Fibroblast of skin of left quadriceps (primary cell): ENCODE measurements at places on chromosomes 1 and 21.

- DNase-seq, result no peak
These were observed 300.6 kb upstream of the PLXNA2 start for GRCh38 chr1:208544794-208545193.

DNA sequence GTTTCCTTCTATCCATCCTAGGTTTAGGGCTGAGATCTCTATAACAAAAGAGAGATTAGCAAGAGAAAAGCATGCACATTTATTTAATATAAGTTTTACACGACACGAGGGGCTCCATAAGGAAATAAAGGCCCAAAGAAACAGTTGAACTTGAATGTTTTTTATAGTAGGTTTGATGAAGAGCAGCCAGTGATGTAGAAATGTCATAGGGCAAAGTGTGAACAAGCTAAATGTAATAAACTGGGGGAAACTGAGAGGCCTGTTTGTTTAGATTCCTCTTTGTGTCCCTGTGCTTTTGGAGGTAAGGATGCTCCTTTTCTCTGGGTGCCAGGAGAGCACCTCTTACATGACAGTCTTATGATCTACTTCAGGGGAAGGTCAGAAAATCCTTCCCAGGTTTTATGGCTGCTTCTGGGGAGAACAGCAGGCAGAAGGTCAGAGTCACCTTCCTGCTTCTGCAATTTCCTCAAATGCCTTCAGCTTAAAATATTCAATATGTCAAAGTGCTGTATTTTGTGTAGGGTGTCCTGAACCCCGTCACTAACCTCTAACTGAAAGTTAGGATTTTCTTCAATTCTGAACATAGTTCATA is 9.5 kb upstream of the HORMAD1 start:
- DNase-seq, result no peak

DNA sequence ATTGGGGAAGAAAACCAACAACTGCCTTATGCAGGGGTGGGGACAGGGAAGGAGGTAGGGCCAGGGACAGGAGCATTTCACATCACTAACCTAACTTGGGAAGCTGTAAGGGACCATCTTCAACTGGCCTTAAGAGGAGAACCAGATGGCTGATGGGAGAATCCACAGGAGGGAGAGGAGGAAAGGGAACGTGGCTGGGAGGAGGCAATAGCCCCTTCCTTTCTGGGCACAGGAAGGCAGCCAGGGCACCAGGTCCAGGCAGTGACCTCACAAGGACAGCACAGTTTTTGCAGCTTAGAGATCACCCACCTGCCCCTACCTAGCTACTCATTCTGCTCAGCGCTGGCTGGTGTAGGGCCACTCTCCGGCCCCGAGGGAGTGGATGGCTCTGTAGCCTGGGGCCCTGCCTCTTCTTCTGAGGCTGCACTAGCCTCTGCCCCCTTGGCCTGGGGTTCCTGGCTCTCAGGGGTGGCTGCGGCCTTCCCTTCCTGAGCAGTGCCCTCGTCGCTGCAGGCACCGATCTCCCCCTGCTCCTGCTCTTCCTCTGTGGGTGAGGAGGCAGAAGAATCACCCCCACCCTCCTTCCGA is 1.7 kb downstream of the MARCKSL1 start:
- DNase-seq, result no peak

GRCh38 chr21:14267076-14267475 is 51.1 kb downstream of the RBM11 start:
- no peak for DNase-seq

DNA sequence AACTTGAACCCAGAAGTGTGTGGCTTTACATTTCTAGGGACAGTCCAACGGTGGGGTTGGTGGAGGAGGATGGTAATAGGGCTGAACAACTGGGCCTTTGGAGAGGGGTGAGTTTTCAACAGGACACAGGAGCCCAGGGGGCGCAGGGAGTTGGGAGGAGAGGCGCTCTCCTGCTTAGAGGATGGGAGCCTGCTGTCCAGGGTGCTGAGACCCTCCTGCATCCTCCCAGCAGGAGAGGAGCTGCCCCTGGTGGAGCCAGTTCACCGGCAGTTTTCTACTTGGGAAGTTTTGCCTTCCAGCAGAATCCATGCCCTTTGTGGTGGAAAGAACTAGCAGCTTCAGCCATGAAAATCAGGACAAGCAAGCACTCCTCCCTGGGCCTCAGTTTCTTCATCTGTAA is 8.6 kb downstream of the KCNC4 start:
- DNase-seq, result no peak

GRCh38 chr1:10564063-10564462 is 89.3 kb downstream of the PEX14 start:
- DNase-seq, result no peak

DNA sequence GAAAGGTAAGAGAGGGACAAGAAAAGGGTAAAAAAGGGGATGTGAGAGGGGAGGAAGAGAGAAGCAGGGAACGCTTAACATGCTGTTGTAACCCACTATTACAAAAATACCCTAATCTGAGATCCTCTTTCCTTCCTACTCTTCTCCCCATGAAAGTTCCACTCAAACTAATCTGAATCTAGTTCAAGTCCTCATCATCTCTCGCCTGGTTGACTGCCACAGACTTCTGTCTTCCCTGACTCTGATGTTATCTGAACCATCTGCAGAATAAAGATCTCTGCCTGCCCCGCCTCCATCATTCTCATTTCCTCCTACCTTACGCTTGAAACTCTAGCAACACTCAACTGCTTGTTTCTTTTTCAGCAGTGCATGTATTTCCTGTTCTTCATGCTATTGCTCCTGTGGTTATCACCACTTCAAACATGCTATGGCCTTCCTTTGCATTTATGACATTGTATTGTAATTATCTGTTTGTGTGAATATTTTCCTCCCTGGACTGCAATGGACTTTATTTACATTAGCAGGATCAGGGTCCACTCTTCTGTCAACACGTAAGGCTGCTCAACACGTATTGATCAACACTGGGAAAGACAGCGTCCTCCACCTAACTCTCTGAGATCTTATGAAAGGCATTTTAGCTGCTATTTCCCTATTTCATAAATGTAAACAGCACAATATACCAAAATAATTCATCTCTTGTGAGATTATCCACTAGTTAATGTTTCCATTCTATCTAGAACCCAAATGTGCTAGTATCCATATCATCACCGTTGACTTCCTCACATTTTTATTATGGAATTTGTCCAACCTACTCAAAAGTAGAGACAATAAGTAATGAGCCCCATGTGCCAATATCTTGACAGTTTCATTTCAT is 215.5 kb upstream of the USP25 start:
- DNase-seq, result no peak

GRCh38 chr1:32893198-32894018 is 7.1 kb downstream of the HPCA start:
- DNase-seq, result no peak

DNA sequence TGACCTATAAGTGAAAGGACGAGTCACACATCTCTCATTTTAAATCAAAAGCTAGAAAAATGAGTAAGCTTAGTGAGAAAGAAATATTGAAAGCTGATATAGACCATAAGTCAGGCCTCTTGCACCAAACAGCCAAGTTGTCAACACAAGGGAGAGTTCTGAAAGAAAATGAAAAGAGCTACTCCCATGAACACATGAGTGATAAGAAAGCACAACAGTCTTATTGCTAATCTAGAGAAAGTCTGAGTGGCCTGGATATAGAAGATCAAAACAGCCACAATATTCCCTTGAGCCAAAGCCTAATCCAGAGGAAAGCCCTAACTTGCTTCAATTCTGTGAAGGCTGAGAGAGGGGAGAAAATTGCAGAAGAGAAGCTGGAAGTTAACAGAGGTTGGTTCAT is 175.0 kb downstream of the SMYD3 start:
- DNase-seq, result no peak

DNA sequence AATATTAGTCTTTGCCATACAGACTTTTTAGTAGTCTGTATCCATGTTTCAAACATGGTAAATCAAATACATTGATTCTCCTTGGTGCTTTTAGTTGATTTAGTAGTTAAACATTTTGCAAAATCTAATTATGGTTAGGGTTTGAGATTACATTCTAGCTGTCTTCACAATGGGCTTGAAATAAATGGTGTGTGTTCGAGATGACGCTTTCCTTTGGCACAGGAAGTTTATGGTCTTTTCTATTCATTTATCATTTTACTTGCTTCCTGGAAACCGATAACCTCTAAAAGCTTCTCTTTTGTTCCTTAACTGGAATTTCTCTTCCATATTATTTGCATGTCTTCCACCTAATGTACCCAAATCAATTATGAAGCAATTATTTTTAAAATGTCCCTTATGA is 38.4 kb downstream of the ZP4 start:
- DNase-seq, result no peak

DNA sequence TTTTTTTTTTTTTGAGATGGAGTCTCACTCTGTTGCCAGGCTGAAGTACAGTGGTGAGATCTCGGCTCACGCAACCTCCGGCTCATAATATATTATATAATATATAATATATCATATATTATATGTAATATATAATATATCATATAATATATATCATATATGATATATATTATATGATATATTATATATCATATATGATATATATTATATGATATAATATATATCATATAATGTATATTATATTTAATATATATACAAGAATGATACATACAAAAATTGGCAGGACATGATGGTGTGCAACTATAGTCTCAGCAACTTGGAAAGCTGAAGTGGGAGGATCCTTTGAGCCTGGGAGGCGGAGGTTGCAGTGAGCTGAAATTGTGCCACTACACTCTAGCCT is 1725.5 kb downstream of the MRPL39 start:
- DNase-seq, result no peak

- DNase-seq, result no peak
These were observed 2.8 kb downstream of the DDOST start for GRCh38 chr1:20658166-20658915.

GRCh38 chr1:23023174-23023845 is 4.0 kb downstream of the KDM1A start:
- no peak for DNase-seq

GRCh38 chr1:6690186-6690585 is 11.4 kb downstream of the DNAJC11 start:
- DNase-seq, result no peak

- no peak for DNase-seq
These were observed 51.0 kb downstream of the SGIP1 start for GRCh38 chr1:66585002-66585401.

DNA sequence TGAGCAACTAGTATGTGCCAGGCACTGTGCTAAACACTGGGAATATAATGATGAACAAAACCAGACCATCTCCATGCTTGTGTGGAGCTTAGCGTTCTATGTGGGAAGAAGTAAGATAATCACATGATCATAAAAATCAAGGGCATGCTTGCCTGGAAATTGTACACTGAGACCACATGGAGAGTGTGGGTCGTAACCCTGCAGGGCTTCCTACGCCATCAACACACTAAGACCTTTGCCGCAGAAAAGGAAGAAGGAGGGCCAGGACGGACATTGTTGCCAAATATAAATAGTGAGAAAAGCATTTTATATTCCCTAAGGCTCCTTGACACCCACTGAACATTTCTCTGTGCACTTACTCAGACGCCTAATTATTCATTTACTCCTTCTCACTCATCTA is 388.1 kb upstream of the VAMP3 start:
- DNase-seq, result no peak

DNA sequence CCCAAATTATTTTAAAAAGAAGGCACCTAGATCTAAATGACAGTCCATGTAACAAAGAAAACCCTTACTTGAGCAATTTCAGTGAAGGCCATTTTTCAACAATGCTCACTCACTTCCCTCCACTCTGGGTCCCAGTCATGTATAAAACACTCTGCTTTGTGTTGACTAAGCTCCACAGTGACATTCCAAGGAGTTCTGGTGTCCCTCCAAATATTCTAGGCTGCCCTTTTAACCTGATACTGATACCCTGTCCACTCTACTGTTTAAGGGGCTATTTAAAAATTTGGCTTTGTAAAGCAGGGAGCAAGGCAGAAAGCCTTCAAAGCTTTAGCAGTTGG is 73.6 kb downstream of the GNG12 start:
- DNase-seq, result no peak

DNA sequence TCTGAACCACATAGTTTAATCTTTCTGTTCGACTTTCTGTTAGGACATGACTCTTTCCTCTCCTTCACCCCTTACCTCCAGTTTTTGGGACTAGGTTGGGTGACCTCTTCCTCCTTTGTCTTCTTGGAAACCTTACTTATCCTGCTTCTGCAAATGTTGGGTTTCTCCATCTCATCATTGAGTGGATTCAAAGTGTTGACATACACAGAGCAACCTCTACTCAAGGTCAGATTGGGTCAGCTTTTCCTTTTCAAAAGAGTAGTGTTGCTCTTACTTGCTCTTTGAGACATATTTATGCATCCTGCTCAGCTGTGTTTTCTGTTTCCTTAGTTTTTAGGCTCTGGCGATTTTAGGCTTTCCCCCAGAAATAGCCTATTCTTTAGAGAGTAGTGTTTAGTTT is 3.7 kb downstream of the CAMTA1 start:
- DNase-seq, result no peak

DNA sequence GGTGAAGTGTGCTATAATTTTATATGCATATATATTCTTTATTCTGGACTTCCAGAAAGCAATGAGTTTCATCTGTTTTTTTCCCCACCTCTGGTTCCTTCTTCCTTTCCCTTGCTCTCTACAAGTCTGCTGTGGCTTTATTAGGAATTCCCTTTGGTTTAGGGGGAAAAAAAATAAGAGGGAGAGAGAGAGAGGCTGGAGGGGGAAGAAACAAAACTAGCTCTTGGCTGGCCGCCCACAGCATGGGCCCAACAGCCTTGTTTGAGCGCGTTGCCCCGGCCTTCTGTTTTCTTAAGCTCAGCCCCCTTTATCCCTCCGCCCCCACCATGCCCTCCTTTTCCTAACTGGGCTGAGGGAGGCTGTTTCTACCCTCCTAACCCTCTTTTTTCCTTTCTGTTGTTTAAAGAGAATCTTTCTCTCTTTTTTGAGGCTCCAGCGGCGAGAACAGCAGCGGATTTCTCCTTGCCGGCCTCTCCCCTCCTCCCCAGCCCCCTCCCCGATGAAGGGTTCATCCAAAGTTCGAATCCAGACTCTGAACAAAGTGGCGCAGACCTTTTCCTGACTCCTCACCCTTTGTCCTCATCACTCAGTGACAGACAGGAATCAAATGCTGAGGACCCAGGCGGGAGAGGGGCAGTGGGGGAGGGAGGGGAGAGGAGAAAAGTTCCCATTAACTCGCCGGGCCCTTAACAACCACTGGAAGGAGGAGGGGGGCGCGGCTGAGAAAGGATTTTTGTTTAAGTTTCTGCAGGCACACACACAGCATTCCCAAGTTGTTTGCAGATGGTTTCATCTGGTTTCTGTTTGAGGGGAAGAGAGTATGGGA is 29.7 kb downstream of the PBX1 start:
- peak; percentile 86 for DNase-seq

GRCh38 chr1:89673251-89673650 is 40.3 kb downstream of the LRRC8C start:
- no peak for DNase-seq

GRCh38 chr1:156198831-156199349 is 5.0 kb downstream of the SLC25A44 start:
- DNase-seq, result no peak

DNA sequence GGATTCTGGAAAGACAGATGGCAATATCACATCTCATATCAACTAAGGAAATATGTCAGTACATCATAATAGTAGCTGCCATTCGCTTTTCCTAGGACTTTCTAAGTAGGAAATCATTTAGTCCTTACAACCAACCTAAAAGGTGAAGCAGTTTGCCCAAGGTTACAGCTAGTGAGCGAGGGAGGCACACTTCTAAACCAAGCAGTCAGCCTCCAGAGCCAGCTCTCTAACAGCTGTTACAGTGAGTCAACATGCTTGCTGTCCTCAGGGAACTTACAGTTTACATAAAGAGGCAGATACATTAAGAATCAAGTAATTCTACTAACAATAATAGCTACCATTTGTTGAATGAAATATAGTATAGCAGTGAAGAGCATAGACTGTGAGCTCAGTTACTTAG is 57.1 kb downstream of the GIPC2 start:
- DNase-seq, result no peak
